ENCODE measurements at places on chromosomes 6 and 20.

- peak; percentile 27 for DNase-seq
These were observed 229.4 kb downstream of the ALDH8A1 start for GRCh38 chr6:134720353-134721059.

DNA sequence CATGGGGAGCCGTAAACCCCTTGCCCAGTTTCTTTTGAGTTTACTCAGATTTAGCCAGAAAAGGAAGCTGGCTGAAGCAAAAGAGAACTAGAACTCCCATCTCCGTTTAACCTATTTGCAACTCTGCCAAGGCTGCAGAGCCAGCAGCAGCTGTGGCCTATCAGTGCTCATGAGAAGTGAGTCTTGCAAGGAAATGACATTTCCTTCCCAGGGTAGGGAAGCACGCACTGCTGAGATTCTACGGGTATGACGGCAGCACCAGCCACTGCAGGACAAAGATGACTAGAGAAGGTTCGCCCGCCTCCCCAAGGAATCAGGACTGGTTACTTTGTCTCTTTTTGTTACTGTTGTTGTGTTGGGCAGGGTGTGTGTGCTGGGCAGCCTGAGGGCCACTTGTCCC lies 47.6 kb downstream of the PPP1R3G start:
- DNase-seq, result no peak

DNA sequence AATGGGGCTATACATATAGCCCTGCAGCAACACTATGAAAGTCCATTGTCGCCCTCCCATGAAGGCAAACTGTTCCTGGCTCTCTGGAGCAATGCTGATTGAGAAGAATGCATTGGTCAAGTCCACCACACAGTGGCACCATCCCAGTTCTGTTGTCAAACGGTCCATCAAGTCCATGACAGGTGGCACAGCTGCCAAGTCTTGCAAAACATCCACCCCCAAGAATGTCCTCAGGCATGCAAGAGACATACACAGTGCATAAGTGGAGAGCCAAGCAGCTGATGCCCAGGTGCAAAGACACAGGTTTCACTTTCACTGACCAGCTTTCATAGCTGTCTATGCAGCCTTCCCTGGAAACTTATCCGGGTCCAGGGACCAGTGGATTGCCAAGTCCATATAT lies 17.5 kb downstream of the ZNF391 start:
- DNase-seq, result peak; percentile 1

DNA sequence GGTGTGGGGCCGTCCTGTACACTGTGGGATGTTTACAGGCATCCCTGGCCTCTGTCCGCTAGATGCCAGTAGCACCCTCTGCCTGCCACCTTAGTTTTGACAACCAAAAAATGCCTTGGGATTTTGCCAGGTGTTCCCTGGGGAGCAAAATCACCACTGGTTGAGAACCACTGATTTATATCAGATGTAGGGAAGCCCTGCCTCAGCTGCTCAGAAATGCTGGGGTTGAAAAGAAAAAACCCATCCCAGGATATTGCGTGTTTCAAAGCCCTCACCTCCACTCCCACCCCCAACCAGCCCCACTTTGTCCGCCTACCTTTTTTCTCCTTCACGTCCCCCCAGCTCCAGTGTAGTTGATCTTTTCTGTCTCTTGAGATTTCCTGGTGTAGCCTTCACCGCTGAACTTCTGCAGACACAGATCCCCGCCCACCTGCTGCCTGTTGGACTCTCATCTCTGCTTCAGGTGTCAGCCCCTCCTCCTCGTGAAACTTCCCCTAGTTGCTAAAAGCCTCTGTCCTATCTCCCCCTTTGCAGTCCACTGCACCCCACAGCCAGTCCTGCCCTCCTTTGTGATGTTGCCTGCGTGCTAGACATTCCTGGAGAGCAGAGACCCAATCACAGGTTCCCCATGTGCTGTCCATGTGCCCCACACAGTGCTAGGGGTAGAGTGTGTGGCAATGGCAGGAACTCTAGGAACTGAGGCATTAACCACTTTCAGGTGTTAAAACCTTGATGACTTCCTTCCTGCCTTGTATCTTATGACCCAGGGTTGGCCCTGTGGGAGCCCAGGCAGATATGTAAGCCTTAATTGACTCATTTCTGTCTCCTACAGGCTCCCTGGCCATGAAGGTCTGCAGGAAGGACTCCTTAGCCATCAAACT lies 98.9 kb downstream of the TBC1D7 start:
- no peak for DNase-seq
